ENCODE measurements at places on chromosomes 11 and 22.

- no peak for DNase-seq
Observed at GRCh38 chr11:119710417-119710816, 18.6 kb downstream of the NECTIN1 start.

- DNase-seq = no peak
Observed at GRCh38 chr11:69371731-69372588, 78.0 kb downstream of the MYEOV start.

DNA sequence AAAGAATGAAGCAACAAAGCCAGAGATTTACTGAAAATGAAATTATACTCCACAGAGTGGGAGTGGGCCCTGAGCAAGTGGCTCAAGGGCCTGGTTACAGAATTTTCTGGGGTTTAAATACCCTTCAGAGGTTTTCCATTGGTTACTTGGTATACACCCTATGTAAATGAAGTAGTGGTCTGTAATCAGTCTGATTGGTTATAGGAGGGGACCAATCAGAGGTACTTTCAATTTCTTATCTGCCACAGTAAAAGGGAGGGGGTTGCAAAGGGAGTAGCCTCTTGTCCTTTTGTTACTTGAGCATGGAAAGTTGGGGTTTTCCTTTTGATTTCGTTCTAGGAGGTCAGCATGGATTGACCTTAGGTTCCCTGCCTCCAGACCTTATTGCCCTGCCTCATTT lies 63.5 kb downstream of the ATM start:
- DNase-seq = no peak

DNA sequence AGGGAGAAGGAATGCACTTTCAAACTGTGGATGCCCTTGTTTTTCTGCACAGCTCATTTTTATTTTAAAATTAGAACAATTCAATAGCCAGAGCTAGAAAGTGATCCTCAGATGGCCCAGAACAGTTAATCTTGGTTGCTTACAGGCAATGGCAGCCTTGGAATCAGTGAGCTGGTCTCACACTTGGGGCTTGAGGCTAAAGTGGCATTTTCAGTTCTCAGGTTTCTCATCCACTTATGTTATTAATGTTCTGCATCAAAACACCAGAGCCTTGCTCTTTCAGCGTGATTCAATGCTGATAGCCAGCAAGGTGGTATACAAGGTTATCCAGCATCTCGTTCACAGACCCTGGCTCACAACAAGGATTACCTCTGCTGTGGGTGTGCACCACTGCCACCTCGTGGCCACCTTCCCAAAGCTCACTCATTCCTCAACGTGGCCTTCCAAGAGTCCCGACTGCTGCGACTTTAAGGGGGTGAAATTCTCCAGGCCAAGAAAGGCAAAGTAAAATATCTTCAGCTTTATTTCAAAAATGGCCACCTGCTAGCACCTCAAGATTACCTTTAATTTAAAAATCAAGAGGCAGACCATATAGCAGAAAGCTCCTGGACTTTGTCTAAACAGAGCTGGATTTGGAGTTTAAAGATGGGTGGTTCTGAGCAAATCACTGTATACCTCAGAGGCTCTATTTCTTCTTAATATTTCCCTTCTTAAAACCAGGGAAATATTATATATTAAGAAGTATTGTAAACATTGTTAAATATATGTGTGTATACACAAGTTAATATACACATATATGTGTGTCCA lies 34.2 kb upstream of the FSHB start:
- DNase-seq = no peak

DNA sequence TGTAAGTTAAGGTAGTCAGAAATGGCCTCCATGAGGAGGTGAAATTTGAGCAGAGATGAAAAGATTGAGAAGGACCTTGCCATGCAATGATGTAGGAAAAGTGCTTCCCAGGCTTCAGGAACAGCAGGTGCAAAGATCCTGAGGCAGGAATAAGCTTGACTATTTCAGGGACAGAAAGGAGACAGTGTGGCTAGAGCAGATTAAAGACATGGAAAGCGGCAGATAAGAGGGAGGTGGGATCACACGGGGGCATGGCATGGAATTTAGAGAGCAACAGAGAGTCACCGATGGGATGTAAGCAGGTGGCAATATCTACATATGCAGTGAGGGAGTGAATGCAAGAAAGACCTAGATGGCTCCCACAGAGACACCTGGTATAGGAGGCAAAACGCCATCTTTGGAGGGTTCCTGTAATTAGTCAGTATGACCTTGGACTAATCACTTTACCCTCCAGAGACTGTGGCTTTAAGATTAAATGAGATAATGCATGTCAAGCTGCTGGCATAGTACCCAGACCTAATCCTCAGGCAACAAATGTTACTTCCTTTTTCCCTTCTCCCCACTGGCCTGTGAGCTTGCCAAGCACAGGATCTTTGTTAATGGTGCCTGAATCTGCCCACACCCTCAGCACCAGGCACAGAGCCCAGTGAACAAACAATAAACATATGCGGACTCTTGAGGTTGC lies 24.6 kb upstream of the ACER3 start:
- no peak for DNase-seq

DNA sequence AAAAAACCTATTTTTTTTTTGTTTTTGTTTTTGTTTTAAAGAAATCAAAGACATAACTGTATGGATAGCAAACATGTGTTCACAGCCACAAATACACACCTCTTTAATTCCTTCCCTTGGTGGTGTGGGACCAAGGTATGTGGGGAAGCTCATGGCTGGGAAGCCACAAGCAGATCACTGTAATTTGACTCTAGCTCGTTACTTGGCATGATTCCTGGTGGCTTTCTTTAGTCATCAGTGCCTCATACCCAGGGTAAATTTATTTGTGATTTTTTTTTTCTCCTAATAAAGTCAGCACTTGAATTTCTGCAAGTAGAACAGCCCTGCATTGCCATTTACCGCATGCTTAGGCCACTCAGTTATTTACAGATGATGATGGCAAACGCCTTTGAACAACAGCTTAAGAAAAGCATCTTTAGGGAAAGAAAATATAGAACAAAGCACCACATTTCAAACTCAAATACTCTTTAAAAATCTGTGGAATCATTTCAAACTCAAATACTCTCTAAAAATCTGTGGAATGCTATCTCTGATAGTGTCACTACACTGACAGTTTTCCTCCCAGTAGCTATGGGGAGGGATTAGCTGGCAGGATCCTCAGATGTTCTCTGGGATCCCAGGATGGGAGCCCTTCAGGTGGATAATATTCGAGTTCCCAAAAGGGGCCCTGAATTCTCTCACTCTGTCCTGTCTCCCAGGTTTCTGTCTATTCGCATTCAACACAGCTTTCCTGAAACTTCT lies 687.2 kb downstream of the OPCML start:
- DNase-seq = no peak

GRCh38 chr11:131504199-131504949 lies 134.0 kb downstream of the NTM start:
- DNase-seq = no peak

GRCh38 chr22:32800158-32800882 lies 1.2 kb upstream of the TIMP3 start:
- DNase-seq = no peak

- DNase-seq = no peak
Observed at GRCh38 chr11:9090488-9091043, 833 bp downstream of the SCUBE2 start.

GRCh38 chr22:26524870-26525269 lies 12.6 kb upstream of the TFIP11 start:
- DNase-seq = no peak

GRCh38 chr11:95919514-95919913 lies 4.4 kb downstream of the MTMR2 start:
- no peak for DNase-seq

- DNase-seq = no peak
Observed at GRCh38 chr11:75841739-75842138, 26.7 kb downstream of the UVRAG start.

DNA sequence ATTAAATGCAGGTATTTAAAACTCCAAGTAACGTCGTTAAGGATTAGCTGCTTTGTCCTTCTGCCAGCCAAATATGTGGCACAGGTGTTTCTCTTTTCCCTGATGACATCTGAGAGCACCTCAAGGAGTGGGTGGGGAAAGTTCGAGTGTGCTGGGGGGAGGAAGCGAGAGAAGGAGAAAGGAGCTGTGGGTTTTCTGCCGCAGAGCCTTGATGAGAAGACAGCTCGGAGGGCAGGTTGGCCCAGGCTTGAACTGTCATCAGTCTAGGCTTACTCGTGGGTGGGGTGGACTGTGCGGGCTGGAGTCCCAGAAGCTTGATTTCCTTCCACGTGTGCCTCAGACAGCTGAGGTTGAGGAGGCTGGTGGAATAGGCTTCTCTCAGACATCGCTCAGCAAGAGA lies 15.2 kb upstream of the SORL1-AS1 start:
- DNase-seq = no peak

DNA sequence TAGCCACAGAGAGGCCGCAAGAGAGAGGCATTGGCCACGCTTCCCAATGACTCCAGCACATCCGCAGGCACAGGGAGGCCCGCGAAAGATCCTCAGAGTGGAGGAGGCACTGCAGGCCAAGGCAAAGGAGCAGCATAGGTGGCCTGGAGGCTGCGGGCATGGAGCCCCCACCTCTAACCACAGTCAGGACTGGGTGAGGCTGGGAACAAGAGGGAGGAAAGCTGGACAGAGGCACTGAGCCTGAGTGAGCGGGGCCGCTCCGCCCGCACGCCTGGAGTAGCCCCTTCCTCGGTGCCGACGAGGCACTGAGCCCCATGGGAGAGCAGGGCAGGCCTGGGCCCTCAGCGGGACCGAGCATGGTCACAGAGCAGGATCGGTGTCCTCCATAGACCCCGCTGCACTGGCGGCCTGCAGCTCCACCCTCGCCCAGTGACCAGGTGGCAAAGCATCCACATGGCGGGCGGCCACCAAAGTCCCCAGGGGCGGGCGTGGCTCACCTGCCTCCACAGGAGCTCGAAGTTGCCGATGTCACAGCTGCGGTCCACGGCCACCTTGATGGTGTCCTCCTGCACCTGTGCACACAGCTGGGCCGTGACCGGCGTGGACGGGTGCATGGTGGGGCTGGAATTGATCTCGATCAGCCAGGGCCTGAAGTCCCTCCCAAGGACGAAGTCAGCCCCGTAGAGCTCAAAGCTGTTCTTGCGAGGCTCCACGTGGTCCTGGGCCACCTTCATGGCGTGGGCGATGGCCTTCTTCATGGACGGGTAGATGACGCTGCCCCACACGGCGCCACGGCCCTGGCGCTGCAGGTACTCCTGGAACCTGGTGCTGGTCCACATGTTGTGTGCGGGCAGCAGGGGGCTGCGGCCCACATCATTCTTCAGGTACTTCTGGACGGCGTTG lies 18.9 kb upstream of the IL17REL start:
- no peak for DNase-seq

DNA sequence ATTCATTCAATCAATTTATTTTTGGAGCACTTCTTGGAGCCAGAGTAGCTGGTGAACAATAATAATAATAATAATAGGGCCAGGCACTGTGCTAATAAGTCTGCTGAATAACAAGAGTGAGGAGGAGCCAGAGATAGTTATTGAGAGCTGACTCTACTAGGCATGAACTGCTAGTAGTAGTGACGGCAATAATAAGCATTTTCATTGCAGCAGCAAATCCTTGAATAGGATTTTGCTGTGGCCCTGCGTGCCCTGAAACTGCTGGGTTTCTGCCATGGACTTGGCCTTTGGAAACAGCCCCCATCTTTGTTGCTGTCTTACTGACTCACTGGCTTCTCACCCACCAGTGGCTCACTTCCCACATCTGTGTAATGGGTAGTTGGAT lies 545.9 kb downstream of the MIAT start:
- DNase-seq = no peak

GRCh38 chr22:46879083-46879482 lies 116.6 kb downstream of the TBC1D22A start:
- DNase-seq = no peak

DNA sequence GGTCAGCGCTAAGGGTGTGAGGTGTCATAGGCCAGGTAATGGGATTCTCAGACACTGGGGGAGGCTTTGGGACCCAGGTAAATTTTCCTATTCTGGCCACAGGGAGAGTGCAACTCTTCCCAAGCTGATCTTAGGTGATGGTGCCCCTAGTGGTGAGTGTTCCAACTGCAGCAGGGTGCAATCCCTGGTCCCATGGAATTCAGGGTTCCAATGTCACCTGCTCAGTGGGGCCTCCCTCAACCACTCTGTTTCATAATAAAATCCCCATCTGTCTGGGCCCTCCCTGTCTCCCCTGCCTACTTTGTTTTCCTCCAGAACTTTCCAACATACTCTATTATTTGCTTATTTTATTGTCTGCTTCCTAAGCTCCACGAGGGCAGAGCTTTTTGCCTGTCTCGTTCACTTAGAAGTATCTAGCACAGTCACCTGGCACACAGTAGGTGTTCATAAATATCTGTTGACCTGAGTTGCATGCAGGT lies 2.9 kb upstream of the SGSM1 start:
- DNase-seq = no peak

DNA sequence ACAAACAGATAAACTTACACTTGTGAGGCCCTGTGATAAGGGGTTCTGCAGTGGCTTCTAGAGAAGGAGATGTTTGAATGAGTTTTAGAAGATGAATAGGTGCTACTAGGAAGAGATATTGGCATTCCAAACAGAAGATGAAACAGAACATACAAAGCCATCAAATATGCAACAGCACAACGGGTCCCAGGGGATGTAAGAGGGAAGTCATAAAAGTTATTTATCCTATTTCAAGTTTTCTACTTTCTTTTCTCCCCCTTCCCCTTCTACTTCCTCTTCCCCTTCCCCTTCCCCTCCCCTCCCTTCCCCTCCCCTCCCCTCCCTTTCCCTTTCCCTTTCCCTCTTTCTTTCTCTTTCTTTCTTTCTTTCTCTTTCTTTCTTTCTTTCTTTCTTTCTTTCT lies 94.9 kb upstream of the CADM1 start:
- no peak for DNase-seq

DNA sequence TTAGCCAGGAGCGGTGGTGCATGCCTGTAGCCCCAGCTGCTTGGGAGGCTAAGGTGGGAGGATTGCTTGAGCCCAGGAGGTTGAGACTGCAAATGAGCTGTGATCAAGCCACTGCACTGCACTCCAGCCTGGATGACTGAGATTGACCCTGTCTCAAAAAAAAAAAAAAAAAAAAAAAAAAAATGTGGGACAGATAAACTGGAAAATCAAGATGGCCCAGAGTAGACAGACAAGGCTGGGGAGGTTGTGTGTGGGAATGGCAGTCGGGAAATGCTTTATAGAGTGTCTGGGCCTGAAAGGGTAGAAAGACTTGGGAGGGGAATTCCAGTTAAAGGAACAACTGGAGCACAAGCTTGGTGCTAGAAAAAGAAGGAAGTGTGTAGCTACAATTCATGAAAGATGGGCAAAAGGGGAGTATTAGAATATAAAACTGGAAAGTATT lies 18.2 kb upstream of the WDR74 start:
- no peak for DNase-seq

- DNase-seq = no peak
Observed at GRCh38 chr11:100801225-100801999, 114.3 kb downstream of the ARHGAP42 start.

- no peak for DNase-seq
Observed at GRCh38 chr11:102604875-102605274, 20.3 kb downstream of the MMP20 start.

- DNase-seq = no peak
Observed at GRCh38 chr11:124669193-124669592, 4.3 kb downstream of the SIAE start.

Data from cortex of kidney (tissue), 1 donor.